Foreskin melanocyte (primary cell): ENCODE measurements at places on chromosomes 4 and X.

- no peak for DNase-seq
Measured at GRCh38 chr4:118999919-119000318, 111.3 kb downstream of the SYNPO2 start.

DNA sequence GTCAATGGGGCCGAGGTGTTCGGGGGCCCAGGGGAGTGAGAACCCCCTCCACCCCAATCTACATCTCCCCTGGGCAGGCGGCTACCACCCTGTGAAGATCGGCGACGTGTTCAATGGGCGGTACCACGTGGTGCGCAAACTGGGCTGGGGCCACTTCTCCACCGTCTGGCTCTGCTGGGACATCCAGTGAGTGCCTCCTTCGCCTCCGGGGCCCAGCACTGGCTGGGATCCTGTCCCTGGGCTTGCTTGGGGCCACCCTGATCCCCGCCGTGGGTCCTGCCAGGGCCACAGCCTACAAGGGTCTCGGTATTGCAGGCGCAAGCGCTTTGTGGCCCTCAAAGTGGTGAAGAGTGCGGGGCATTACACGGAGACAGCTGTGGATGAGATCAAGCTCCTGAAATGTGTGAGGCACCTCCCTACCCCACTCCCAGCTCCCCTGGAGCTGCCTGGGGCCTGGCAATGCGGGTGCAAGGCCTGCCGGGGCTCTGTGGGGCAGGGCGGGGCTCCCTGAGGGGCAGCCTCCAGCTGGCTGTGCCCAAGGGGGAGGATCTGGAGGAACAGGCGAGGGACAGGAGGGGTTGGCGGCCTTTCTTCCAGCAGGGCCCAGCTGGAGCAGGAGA, 697 bp downstream of the SRPK3 start:
- no peak for DNase-seq

GRCh38 chr4:38920186-38920585, 52.6 kb downstream of the FAM114A1 start:
- DNase-seq: no peak

DNA sequence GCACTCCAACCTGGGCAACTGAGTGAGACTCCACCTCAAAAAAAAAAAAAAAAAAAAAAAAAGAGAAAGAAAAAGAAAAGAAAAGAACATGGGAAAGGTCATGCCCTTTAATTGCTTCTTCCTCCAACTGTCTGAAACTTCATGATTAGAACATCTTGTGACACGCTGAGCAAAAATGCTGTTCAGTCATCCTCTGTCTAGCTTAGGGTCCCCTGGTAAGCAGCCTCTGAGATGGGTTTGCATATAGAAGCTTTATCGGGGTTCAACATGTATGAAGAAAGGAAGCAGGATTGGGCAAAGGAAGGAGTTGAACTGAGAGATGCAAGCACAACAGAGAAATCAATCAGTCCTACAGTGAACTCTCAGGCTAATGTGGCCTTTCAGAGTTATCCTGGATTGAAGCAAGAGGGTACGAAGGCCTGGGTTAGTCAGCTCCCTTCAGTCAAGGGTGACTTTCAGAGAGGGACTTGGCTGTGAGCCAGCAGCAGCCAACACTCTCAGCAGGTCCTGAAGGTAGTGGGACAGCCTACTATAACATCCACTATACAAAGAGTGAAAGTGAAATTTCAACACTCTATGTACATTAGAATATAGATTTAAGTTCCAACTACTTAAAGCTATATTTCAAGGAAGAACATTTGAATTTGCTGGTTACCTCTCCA, 11.4 kb downstream of the MAOB start:
- DNase-seq: no peak

- DNase-seq: no peak
Measured at GRCh38 chr4:8179771-8180170, 19.3 kb upstream of the SH3TC1 start.

DNA sequence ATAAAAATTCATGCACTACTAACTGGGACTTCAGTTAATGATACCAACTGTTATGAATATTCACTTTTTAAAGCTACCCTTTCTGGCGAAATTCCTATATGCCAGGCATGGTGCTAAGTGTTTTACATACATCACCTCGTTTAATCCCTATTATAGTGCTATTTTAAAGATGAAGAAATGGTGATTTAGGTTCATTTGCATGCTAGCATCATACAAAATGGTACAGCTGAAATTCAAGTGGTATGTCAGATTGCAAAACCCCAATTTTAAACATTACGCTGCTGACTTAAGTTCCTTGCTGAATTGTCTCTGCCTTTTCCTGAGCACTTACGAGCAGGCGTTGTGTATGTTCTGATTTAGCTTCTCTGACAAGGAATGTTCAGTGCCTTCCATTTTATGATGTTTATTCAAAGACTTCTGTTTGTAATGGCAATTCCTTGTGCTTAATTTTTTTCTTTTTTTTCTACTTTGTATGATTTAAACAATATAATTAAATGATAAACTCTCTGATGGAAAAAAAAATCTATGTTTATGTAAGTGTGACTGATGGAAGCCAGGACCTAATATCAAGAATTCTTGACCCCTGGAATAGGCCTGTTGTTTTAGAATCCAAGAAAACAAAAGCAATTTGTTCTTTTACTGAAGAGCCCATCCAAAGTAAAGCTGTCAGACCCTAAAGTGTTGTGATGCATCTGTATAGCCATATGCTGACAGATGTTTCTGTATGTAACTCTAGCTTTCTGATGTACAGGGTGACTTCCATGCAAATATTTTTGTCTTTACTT, 148.1 kb downstream of the PCDH7 start:
- DNase-seq: no peak

DNA sequence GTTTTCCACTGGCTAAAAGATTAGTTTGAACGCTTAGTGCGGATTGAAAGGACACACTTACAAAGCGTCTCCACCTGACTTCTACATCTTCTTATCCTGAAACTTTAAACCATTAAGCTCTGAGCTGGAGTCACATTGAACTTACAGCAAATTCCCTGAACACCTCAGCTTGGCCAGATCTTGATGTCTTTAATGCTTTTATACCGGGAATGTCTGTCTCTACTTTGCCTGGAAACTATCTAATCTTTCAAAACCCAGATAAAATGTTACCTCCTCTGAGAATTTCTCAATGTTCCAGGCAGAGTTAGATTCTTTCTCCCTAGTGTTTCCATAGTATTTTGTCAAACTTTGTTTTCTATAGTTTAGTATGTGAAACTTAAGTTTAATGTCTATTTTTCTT, 179.9 kb downstream of the DTHD1 start:
- DNase-seq: no peak

DNA sequence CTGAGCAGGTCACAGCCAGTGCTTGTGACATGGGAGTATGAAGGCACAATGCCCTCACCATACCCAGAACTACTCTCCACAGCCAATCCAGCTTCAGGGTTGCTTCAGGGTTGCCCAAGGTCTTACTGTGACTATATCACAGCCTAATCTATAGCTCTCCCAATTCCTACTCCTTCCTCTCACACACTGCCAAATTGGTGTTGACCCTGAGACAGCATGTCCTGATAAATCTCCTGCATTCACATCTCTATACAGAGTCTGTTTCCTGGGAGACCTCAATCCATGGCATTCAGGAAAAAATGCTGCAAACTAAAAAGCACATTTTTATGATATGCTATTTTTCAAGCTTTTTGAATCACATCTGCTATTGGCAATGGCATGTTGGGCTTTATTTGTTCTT, 456.7 kb downstream of the GRID2 start:
- no peak for DNase-seq

DNA sequence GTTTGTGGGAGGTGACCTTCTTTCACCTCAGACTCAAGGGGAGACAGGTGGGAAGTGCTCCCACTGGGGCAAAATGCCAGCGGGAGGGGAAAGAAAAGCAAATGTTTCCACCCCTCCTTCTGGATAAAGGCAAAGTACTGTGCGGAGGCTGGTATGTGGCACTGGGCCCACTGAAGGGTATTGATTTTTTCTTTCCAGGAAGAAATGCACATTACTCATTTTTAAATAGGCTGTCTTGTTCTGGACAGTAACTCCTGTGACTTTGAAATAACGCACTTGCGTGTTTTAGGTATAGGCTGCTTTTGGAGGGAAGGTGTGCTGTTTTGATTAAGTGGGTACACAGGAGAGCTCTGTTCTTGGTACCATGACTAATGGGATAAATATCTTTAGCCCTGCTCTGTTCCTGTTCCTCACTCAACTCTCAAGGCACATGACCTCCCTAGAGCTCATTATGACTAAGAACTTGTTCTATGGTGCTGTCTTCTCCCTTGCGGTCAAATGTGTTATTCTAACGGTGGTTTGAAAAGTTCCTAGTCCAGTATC, 40.7 kb upstream of the MBTPS2 start:
- peak; percentile 69 for DNase-seq

- DNase-seq: peak; percentile 89
Measured at GRCh38 chr4:54440394-54441136, 211.5 kb downstream of the PDGFRA start.

DNA sequence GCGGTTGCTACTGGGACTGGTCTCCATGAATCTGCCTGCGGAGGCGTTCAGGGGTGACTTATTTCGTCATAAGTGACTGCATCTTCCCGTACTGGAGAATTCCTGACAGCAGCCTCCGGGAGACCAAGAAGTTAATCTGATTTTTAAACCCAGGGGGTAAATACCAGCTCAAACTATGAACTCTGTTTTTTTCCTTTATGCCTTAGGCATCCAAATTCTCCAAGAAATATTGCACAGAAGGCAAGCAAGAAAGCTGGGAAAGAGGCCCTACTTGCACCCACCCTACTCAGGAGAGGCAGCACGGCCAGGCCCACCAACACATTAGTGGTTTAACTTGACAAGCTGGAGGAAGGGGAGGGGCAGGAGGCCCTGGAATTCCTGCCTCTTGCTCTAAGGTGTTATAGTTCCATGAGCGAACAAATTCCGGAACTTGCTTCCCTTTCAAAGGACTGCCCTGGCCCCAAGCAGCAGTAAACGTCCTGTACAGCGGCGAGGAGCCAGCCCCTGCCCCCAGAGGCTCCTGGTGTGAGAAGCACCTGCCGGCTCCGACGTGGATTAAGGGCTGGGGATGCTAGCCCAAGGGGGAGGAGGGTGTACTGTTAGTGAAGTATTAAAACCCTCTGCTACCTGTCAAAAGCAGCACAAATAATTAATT, 177.2 kb downstream of the AFAP1 start:
- DNase-seq: no peak

DNA sequence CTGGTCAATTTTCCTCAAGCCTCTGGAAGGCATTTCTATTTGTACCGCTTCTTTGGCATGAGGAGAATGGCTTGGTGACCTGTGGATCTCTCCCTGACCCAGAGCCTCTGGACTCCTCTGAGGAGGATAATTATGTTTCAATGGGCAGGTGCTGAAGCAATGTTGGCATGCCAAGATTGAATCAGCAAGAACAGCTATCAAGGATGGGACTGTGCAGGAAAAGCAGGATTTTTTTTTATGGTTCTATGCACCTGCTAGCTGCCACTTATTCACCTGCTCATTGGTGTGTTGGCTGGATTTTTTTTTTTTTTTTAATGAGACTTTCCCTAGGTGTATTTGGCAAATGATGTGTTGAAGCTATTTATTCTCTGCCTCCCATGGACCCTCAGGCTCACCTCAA, 821.2 kb downstream of the RPA4 start:
- no peak for DNase-seq

DNA sequence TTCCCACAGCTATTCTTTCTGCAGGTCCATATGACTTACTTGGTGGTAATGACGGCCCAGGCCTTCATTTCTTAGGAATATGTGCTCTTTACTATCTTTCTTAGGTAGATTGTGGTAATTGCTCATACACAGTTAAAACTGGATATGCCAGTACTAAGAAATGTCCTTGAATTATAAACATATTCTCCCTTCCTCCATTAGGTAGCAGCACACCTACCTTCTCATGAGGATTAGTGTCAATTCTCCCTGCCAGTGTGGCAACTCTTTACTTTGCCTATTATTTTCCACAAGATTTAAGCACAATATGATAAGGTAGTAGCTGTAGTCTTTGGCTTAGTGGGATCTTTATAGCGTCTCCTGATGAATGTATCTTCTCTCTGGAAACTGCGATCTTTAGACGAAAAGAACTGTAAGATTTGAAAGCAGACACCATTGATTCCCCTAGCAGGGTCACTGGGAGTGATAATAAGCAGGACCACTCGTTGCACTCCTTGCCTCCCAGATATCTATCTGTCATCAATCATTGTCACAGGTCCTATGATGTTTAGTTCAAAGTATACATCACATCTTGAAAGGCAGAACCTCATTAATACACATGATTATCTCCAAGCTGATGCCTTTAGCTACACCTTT, 1240.7 kb downstream of the C4orf33 start:
- DNase-seq: no peak

- DNase-seq: no peak
Measured at GRCh38 chr4:151887816-151888180, 127.0 kb upstream of the GATB start.

DNA sequence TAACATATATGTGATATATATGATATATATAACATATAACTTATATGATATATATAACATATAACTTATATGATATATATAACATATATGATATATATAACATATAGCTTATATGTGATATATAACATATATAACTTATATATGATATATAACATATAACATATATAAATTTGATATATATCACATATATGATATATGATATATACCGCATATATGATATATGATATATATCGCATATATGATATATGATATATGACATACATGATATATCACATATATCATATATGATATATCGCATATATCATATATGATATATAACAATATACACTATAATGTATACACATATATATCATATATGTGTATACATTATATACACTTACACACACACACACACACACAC, 114.3 kb downstream of the ELOVL6 start:
- DNase-seq: no peak

DNA sequence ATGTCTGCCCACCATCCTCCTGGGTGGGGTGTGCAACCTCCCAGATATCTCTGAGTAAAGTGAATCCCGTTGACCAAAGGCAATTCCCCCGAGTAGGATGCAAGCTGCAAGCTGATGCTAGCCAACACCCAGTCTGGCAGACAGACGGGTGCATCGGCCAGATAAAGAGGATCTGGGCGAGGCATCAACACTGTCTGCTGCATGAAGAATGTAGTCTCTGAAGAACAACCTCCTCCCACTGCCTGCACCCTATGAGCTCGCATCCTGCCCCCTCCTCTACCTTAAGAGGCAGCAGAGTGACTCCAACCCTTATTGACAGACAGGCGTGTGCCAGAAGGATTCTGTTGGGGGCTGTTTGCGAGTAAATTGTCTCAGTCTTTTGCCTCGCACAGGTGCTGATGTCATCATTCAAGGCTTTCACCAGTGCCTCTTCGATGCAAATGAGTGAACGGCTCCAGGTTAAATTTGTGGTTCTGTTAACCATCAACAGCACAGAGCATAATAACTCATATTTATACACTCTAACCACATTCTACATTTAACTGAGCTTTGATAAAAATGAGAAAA, 546.9 kb downstream of the BCOR start:
- no peak for DNase-seq

DNA sequence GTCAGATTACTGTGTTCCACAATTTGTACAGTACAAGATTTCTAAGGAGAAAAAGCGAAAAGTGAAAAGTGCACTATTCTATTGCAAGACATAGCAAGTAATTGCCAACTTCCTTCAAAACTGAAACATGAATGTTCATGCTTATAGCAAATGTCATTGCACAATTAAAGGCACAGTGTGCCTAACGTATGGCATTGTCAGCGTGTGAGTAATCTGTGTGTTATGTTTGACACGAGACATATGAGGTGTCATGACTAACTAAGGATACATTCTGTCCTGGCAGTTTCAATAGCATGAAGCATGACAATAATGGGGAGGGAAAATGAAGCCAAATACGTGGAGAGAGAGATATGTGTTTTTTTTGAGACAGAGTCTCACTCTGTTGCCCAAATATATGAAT, 33.6 kb upstream of the TBC1D9 start:
- peak; percentile 3 for DNase-seq
